ENCODE measurements at places on chromosomes 11 and 22.

DNA sequence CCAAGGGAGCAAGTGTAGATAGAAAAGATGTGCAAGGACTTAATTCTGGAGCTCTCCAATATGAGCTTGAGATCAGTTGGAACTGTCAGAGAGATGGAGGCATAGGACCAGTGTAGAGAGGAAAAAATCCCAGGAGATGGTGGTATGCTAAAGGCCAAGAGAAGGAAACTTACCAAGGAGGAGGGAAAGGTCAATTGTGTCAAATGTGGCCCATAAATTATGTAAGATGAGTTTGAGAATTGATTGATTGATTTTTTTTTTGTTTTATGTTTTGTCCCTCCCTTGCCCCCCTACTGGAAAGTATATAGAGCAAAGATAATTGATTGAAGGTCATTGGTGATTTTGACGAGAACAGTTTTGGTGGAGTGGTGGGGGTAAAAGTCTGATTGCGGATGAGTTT, 2.8 kb upstream of the USP2 start:
- DNase-seq = no peak
- peaks cover 4% of the 10 kb centered on the region for H3K4me1 ChIP-seq
- H3K36me3 ChIP-seq = no peaks in the 10 kb centered on the region
- no peak overlapping the region for H3K4me3 ChIP-seq

- no peaks in the 10 kb centered on the region for H3K36me3 ChIP-seq
- H3K4me3 ChIP-seq = no peak overlapping the region
- no peak overlapping the region for H3K27ac ChIP-seq
- H3K27me3 ChIP-seq = no peaks in the 10 kb centered on the region
Measured at GRCh38 chr11:128803449-128804245, 63.4 kb downstream of the KCNJ1 start.

GRCh38 chr11:118401151-118401879, at the start of gene ATP5MG:
ATP5MG (plus strand) TSS chr11:118401606; CDS start chr11:118401666, 60 bp downstream.
- DNase-seq = peak; percentile 85
- no peaks in the 10 kb centered on the region for H3K27me3 ChIP-seq
- H3K27ac ChIP-seq = peak within 1 kb of the TSS; percentile 57
- H3K4me1 ChIP-seq = peaks cover 4% of the 10 kb centered on the region
- H3K36me3 ChIP-seq = peaks cover 5% of the 10 kb centered on the region

DNA sequence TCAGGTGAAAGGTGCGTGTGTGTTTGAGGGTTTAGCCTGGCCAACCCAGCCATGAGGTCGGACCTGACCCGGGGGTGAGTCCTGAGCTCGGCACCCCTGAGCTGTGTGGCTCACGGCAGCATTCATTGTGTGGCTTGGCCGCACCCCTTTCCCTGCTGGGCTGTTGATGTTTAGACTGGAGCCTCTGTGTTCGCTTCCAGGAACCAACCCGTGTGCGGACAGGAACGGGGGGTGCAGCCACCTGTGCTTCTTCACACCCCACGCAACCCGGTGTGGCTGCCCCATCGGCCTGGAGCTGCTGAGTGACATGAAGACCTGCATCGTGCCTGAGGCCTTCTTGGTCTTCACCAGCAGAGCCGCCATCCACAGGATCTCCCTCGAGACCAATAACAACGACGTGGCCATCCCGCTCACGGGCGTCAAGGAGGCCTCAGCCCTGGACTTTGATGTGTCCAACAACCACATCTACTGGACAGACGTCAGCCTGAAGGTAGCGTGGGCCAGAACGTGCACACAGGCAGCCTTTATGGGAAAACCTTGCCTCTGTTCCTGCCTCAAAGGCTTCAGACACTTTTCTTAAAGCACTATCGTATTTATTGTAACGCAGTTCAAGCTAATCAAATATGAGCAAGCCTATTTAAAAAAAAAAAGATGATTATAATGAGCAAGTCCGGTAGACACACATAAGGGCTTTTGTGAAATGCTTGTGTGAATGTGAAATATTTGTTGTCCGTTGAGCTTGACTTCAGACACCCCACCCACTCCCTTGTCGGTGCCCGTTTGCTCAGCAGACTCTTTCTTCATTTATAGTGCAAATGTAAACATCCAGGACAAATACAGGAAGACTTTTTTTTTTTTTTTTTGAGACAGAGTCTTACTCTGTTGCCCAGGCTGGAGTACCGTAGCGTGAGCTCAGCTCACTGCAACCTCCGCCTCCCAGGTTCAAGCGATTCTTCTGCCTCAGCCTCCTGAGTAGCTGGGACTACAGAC, 53.9 kb upstream of the PPP6R3 start:
- no peaks in the 10 kb centered on the region for H3K27me3 ChIP-seq
- H3K4me3 ChIP-seq = no peak overlapping the region
- no peak for DNase-seq
- H3K27ac ChIP-seq = no peak overlapping the region

- H3K4me1 ChIP-seq = peaks cover 12% of the 10 kb centered on the region
- no peak overlapping the region for H3K27ac ChIP-seq
- H3K4me3 ChIP-seq = no peak overlapping the region
- H3K27me3 ChIP-seq = no peaks in the 10 kb centered on the region
- DNase-seq = no peak
Measured at GRCh38 chr11:122696662-122697061, 41.1 kb downstream of the UBASH3B start.

GRCh38 chr11:30921811-30922210, 335.7 kb upstream of the MPPED2 start:
- H3K27ac ChIP-seq = no peak overlapping the region
- H3K4me1 ChIP-seq = no peaks in the 10 kb centered on the region
- no peaks in the 10 kb centered on the region for H3K36me3 ChIP-seq
- no peak overlapping the region for H3K4me3 ChIP-seq
- no peak for DNase-seq

GRCh38 chr11:65116370-65117205, 913 bp downstream of the ZNHIT2 start:
- H3K4me1 ChIP-seq = peaks cover 14% of the 10 kb centered on the region
- no peaks in the 10 kb centered on the region for H3K27me3 ChIP-seq
- peak overlapping the region; percentile 63 for H3K27ac ChIP-seq
- H3K36me3 ChIP-seq = peaks cover 38% of the 10 kb centered on the region
- DNase-seq = peak; percentile 85

GRCh38 chr22:22241554-22241898, 3.1 kb upstream of the VPREB1 start:
- H3K4me1 ChIP-seq = no peaks in the 10 kb centered on the region
- peak; percentile 15 for DNase-seq
- H3K4me3 ChIP-seq = no peak overlapping the region
